Stimulated activated CD4-positive, alpha-beta T cell treated with anti-CD3 and anti-CD28 coated beads, Interleukin-12 subunit alpha, Interleukin-12 subunit beta, amount 100 ng/mL, for 48 hours (primary cell): ENCODE measurements at places on chromosomes 3 and 15.
A peak's percentile ranks its signal among the peaks of the same experiment; 100 is the strongest.

DNA sequence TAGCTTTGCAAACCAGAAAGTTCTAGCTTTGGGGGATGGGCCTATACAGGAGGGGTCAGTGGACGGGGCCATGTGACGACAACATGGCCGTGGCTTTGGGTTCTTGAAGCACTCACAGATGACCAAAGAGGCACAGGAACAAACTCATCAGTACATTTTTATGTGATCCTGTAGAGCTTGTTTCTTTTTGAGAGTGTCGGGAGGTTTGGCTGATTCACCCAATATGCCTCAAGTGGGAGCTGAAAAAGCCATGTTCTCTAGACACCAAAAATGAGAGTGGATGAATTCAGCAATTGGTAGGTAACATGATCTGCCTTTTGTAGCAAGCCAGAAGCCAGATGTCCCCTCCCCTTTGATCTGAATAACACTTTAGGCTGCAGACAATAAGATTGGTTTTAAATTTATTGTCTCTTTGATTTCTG is 30.1 kb downstream of the GREM1 start:
- no peak for DNase-seq

DNA sequence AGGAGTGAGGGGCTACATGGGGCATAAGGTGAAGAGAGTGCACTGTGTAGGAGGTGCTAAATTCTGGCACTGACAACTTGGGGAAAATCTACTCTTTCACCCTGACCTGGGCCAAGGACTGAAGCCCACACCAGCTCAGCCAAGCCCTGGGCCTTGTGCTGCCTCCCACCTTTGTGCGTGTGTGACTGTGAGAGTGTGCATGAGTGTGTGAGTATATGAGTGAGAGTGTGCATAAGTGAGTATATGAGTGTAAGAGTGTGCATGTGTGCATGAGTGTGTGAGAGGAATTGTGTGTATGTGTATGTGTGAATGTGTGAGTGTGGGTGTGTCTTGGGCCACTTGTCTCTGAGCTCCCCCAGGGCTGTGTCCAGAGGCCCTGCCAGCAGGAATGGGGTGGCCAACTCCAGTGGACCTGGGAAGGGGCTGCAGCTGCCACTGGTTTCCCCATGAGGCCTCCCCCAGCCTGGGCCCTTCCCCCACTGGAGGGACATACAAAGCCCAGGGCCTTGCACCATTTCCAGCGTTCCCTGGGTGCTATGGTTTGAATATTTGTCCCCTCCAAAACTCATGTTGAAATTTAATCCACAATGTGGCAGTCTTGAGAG is 15.2 kb downstream of the C3orf22 start:
- DNase-seq, result no peak

GRCh38 chr3:159884661-159885402 is 103.8 kb upstream of the IL12A start:
- DNase-seq, result peak; percentile 7

- DNase-seq, result no peak
Observed at GRCh38 chr15:57335719-57336118, 40.6 kb upstream of the CGNL1 start.

DNA sequence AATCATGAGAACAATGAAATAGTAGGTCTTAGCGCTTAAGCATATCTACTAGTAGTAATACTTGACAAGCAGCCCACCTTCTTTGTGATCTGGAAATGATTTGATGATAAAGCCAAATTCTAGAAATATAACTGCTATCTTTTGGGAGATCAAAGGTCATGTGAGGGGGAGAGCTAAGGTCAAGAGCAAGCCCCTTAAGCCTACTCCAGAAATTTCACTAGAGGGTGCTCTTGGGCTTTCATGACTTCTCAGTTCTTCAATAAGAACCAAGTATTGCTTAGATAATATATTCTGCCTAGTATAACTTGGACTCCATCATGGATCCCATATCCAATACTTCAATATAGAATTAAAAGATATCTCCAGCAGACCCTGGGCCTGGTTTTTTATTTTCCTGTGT is 319.6 kb downstream of the ZBTB20 start:
- DNase-seq, result no peak
